RKO (cell line): ENCODE measurements at places on chromosomes 2 and 18.

GRCh38 chr2:84132370-84132769 is 326.7 kb downstream of the SUCLG1 start:
- no peak for DNase-seq

DNA sequence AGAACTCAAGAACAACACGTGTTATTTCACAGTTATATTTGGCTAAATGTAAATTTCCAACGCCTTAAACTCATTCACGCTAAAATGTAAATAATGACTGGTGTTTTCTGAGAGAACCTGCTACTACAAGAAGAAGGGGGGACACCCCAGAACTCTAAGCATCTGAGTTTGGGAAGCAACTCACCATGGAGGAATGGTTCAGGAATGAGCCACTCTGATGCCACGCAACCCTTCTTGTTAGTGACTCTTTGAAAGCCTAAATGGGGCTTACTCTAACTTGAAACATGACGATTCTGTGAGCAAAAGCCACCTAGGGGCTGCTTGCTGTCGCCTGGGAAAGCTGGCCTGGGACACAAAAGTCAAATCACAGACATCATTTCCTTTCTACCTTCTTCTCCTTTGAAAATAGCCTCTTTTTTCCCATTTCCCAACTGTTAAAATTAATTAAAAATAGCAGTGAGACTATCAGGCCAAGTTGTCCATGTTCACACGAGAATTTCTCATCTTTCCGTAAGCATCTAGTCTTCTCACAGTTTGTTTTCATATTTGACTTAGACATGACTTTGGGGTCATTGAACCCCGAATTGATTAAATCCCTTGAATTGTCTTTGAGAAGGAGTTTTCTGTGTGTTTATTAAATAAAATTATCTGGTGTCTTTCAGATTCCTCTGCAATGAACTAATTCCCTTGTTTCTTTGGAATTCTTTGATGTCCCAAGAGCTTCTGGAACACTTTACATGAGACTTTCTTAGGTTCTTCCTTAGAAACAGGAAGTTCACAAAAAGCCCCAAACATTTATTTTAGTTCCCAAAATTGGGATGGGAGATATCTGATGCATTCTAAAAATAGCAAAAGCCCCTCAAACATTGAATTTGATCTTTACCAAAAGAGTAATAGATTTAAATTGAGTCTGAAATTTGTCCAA is 75.5 kb upstream of the CABLES1 start:
- no peak for DNase-seq

- no peak for DNase-seq
Measured at GRCh38 chr2:170975943-170976270, 46.9 kb downstream of the GORASP2 start.

GRCh38 chr18:37987901-37988300 is 422.3 kb upstream of the CELF4 start:
- no peak for DNase-seq

DNA sequence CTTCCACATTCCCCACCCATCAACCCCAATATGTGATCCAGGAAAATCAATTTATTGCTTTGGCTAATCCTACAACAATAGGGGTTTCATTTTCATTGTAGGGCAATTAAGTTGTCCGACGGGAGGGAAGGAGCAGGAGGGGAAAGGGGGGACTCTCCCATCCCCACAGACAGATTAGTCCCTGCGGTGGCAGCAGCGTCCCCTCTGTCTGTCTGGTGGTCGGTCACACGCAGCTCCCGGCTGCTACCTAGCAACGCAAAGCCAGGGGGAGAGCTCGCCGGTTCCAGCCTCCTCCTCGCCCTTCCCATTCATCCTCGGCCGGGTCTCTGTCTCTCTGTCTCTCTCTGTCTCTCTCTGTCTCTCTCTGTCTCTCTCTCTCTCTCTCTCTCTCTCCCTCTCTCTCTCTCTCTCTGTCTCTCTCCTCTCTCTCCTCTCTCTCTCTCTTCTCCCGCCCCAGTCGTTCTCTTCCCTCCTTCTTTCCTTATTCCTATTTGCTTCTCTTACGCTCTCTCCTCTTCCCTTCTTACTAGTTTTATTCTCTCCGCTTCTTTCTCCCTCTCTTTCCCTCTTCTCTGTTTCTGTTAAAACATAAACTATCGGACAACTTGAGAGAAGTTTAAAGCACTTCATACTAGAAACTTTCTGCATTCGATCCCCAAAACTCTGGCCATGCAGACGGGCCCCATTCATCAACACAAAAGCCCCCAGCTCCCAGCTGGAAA is 1.2 kb downstream of the LRP2 start:
- DNase-seq = no peak

DNA sequence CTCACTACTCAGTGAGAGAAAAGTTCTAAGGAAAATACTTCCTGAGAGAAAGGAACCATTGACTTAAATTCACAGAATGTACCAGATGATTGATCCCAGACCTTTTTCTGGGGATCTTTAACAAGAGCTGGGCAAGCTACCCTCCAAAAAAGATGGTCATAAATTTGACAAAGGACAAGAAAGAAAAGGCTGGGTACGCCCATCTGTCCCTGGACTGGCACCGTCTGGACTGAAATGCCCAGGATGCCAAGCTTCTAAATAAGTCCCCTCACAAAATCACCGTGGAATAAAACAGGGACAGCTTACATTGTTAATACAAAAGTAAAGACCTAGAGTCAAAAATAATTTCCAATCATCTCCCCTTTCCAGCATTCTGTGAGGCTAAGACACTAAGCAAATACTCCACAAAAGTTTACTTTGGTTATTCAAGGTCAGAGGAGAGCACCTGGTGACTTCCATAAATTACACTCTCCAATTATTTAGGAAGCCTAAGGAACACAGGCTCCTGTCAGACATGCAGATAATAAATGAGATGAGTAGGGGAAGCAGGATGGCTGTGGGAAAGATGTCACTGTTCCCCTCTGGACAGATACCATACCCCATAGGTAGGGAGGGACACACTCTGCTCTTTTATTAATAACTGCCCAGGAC is 69.9 kb downstream of the UXS1 start:
- DNase-seq = no peak

DNA sequence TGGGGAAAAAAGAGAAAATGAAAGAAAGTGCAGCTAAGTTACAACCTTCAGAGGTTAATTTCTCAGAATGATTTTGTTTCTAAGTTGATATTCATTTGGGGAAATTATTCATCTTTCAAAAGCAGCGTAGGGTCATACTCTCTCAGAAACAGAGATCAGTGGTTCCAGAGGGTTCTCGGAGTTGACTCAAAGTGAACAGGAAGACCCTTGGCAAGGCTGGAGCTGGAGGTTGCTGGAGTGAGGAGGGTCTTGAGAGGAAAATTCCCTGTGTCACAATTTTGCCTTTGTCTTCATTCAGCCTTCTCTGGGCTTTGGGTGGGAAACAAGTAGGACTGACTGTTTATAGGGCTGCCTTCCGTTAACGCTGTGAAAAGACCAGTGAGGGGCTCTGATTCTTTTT is 168.2 kb downstream of the ICOS start:
- no peak for DNase-seq

DNA sequence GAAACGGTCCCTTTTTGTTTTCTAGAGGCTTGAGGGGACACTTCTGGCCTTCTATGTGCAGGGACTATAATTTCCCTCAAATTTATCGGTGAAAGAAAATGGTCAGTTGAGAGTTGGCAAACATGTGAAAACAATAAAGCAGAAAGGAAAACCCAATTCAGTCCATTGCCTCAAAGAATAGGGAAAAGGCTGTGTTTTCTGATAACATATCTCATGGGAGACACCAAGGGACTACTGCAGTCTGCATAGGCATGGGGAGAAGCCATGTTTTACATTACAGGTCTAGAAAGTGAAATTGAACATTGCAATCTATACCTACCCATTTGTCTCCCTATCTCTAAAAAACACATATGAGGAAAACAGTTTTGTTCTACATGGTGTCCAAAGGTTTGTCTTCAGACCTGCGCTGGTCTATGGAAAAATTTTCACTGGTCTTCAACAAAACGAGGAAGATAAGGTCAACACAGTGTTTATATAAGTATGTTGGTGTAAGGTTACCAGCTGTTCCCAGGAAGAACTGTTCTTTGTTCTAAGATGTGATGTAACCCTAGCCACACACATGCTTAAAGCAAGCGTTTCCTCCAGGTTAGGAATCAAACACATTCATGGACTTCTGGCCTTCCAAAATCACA is 179.7 kb downstream of the MREG start:
- DNase-seq = no peak

DNA sequence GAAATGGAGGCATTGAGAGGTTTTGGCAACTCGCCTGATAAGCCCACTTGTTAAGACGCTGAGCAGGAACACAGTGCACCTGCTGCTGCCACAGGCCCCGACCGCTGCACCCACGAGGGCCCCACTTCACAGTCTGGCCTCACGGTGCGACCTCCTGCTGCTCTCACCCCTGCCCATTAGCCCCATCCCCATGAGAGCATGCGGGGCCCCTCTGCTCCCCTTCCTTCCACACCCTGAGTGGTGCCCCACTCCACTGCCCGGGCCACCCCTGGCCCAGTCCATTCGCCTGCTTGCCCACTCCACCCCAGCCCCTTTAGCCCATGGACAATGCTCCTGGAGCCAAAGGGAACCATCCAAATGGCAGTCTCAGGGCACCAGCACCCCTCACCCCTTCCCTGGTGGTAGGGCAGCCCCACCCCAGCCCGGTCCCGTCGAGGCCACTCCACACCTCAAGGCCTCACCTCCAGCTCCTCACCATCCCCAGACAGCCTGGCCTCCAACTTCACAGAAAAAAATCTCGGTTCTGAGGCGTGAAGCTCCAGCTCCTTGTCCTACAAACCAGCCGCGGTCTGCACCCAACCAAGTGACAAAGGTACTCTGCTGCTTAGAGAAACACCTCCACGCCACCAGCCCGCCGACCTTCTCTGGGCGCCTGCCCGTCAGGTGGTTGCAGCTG is 6.7 kb upstream of the GPR55 start:
- DNase-seq = no peak
